Stimulated activated CD4-positive, alpha-beta T cell treated with anti-CD3 and anti-CD28 coated beads, Interleukin-1b, Interleukin-23, amount 100 ng/mL, for 24 hours (primary cell): ENCODE measurements at places on chromosomes 12 and 14.

GRCh38 chr14:92676403-92677086 is 71.9 kb downstream of the LGMN start:
- DNase-seq: no peak

DNA sequence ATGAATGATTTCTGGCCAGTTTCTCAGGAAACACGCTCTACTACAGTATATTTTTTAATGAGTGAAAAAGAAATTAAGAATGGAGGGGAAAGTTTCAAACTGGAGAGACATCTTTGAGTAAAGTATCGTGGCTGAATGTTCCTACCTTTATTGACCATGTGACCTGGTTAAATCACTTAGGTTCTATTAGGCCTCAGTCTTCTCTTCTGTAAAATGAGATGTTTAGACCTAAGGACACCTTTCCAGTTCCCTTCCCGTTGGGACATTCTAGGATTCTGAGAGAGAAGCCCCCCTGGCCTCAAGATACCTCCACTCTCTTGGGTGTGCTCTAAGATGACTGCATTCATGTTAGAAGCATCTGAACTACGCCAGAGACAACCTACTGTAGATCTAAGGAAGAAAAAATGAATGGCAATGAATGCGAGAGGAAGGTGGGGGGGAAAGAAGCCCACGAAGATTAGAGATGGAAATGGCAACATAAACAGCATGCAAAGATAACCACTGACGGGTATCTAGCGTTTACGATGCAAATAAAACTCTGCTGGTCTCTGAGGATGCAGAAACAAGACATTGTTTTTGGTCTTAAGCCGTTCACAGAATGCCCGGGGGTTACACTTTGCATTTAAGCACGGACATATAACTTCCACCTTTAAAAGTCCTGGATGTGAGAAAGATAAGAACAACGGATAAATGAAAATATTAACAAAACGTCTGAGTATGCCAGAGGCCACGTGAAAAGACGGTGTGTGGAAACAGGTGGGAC is 599 bp upstream of the CPSF6 start:
- DNase-seq: no peak

DNA sequence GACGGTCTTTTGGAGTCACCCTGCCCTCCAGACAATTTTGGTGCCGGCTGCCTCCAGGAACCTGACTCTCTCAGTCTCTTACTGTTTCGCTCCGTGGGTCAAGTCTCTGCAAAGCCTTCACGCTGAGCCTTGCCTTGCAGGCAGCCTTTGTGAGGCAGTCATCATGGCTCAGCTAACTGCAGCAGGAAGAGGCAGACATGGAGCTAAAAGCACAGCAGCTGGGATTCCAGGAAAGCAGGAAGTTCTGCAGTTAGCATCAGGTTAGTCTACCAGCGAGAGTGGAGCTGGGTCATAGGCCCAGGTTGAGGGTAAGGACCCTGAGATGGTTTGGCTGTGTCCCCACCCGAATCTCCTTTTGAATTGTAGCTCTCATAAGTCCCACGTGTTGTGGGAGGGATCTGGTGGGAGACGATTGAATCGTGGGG is 305.4 kb downstream of the PCNX1 start:
- no peak for DNase-seq

DNA sequence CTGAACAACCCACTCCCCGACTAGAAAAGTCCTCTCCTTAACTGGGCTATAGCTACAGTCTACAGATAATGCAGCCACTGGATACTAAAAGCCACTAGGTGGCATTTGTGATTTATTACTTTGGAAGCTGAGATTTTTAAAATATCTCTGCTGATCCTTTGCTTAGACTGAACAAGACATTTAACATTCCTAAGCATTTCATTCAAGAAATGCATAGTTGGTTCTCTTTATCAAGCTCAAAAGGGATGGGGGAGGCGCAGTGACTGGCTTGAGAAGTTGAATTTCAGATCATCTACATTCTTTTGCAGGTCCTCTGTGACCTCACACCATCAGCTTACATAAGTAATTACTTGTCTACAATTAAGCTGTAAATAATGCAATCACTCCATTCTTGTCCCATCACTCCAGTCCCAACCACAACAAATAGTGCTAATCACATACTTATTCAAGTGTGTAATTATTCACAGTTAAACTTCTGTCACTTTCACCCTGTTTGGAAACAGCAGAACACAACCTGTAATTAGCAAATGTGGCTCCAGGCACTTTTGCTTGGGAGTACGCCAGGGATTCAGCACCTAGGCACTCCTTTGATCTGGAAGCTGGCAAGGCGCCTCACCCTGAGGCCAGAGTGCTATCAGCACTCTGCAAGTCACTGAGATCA is 203.6 kb downstream of the NOVA1 start:
- DNase-seq: no peak

DNA sequence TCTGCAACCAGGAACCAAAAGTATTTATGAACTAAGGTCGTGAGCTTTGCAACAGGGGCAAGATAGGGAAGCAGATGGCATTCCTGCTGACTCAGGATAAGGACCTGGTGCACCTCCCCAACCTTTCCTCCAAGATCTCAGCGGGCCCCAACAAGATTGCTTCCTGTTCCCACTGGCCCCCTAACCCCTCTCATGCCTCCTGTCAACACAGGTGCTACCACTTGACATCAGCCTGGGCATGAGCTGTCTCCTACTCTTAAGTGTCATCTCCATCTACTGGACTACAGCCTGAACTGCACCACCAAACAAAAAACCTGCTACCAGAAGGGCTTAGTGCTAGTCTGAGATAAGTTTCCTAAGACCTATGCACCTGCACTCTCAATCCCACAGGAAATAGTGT is 32.7 kb downstream of the MED6 start:
- DNase-seq: no peak

DNA sequence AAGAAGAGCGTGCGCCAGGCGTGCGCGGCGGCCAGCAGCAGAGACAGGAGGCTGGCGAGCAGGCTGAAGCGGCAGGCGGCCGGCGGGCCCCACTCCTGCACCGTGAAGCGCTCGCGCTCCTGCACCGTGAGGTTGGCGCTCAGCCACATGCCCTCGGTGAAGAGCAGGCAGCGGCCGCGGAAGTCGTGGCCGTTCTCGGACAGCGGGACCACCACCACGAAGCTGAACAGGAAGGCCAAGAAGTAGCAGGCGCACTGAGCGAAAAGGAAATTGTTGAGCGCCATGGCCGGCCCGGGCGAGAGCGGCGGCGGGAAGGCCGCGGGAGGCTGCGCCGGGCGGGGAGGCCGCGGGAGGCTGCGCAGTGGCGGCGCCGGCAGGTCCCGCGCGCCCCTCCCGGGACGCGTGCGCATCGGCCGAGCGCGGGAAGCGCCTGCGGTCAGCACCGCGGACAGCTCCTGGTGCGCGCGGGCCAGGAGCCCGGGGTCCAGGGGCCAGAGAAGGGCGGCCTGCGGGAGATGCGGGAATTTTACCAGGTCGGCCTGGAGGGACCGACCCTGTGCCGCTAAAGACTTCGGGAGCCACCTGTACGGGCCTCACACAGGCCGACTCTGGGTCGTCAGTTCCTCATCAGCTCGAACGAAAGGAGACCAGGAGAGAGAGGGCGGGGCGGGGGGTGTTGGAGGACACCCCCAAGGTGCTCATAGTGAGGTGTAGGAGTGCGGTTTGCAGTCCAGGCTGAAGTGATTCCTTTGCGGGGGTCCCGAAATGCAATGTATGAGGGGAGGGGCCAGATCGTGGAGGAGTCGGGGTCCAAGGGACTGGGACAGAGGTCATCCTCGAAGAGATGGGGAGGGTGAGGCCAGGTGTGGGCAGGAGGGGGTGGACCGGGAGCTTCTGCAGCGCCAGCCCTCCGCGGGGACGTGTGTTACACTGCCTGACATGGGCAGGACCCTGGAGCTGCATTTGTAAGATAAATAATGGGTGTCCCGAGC is at the start of gene TMEM179:
TSS of gene TMEM179 (minus strand) at position 315 of the 992 bp plus-strand sequence. CDS start at position 284, 31 bp downstream.
- no peak for DNase-seq

GRCh38 chr12:120343039-120343537 is 15.5 kb upstream of the PLA2G1B start:
- DNase-seq: no peak

DNA sequence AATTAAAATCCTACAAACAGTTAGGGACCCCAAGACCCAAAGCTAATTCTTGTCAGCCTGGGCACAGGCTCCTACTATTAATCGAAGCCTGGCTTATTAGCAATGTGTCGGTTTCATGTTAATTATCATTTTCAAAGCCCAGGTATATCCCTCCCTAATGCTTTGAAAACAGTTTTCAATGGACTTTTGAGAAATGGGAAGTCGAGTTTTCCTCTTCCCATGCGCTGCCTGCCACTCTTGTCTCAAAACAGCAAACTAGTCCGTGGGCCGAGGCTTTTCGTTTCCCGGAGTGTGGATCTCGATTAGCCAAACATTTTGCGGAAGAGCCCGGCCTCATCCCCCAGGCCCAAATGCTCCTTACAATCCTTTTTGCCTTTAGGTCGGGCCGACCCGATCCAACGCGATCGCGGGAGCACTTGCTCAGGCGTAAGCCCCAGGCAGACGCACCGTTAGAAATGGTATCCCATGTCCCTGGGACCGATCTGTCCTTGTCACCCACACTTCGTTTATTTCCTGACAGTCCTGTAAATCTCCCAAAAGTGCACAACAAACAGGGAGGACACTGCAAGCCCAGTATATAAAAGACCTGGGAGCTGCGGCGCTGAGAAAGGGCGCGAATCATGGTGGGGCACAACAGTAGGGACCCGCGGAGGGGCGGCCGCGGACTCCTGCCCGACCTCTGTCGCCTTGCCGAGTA is 1.5 kb downstream of the SIX6 start:
- no peak for DNase-seq

GRCh38 chr12:83040339-83040738 is 353.6 kb downstream of the TMTC2 start:
- DNase-seq: no peak

DNA sequence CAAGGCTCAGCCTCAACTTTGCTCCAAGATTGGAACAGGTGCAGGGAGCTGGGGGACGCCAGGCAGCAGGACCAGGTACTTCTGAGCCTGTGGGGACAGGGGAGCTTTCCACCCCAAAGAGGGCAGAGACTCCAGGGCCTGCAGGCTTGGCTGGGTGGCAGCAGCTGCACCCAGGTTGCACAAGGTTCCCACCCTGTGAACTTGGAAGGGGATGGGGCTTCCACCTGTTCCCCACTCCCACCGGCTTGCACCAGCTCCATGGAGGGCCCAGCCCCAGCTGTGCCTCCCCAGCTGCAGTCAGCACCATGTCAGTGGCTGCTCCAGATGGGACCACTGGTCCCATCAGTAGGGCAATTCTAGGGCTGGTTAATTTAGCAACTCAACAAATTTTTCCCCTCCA is 114.0 kb upstream of the CDKN3 start:
- DNase-seq: no peak

DNA sequence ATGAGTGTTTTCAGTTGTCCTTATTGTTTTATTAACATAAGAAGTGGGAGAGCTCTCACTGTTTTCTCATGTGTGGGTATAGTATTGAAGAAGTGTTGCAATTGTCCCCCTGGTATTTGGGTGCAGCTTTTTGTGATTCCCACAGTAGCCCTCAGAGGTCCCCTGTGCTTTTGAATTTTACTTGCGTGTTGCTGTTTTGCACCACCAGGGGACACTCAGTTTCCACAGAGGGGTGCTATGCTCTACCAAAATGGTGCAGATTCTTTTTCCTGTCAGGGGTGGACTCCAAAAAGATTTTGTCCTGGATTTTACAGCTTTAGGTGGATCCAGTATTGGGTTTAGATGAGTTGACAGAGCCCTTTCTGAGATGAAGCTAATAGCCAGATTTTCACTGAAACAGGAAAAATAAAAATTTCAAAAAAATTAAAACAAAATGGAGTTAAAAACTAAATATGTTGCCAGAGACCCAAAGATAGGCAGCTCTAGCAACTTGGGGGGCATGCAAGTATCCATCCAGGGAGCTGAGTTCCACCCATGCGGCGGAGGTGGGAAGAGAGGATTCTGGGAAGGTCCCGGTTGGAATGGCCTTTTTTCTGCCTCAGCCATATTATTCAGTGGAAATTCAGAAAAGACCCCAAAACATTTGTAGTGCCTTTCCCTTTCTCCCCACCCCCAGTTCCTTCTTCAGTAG is 50.2 kb downstream of the TTLL5 start:
- no peak for DNase-seq

DNA sequence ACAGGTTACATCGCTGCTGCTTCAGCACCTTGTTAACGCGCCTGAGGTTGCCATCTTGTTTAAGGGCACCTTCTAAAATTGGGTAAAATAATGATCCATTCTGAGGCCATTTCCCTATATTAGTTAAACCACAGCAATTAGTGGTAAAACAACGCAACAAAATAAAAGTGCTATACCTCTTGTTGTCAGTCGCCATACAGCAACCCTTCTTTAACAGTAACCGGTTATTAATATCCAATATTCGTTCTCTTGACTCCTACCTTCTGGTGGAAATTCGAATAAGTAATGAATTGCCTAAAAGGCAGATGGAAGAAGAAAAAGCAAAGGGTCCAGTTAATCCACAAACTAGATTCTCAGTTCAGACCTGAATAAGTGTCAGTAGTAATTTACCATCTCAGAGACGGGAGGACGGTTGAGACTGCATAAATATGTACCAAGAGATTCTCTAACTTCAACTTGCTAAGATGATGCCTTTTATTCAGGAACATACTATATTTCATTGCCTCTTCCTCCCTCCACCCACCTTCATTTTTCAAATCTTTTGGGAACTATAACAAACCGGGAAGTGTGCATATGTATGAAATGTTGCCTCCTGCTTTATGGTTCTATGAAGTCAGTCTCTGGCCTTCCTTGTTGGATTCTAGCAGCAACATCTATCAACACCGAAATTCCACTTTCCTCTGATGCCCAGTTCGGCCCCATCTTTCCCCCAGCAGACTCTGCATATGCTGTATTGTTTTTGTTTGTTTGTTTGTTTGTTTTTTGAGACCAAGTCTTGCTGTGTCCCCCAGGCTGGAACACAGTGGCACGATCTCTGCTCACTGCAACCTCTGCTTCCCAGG is 824 bp upstream of the PSMB5 start:
- DNase-seq: no peak

DNA sequence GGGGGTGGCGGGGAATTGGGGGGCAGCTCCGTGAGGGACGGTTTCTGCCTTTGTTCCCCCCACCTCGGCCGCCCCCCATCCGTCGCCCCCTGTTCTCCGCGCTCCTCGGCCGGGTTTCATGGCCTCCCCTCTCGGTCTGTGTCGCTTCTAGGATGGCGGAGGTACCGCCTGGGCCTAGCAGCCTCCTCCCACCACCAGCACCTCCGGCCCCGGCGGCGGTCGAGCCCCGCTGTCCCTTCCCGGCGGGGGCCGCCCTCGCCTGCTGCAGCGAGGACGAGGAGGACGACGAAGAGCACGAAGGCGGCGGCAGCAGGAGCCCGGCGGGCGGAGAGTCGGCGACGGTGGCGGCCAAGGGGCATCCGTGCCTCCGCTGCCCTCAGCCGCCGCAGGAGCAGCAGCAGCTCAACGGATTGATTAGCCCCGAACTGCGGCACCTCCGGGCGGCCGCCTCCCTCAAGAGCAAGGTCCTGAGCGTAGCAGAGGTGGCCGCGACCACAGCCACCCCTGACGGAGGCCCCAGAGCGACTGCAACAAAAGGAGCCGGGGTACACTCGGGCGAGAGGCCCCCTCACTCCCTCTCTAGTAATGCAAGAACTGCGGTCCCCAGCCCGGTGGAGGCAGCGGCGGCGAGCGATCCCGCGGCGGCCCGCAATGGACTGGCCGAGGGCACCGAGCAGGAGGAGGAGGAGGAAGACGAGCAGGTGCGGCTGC is 575 bp downstream of the NAA30 start:
- DNase-seq: peak; percentile 23
